ENCODE measurements at places on chromosomes 16 and 17.

- no peak for DNase-seq
These were observed 254.4 kb upstream of the PMFBP1 start for GRCh38 chr16:72426386-72426785.

- no peak for DNase-seq
These were observed 20.5 kb upstream of the RPTOR start for GRCh38 chr17:80523956-80524712.

GRCh38 chr17:305090-305976, 47.3 kb downstream of the RPH3AL start:
- DNase-seq, result no peak

DNA sequence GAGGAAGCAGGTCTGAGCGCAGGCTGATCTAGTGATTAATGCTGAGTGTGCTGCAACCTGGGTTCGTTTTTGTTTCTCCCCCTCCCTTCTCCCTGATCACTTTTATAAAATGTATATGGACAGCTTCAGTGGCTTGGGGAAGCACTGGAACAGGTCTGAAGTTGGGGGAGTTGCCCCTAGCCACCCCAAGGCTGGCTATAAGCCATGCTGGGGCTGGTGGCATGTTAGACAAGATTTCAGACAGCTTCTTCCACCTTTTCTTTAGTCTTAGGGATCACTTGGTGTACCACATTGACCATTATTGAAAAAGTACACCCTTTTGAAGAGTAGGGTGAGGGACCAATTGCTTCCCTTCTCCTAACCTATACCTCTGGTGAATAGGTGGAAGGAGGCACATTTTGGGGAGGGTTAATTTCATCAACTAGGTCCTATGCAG, 3.8 kb upstream of the VAC14 start:
- DNase-seq, result no peak

DNA sequence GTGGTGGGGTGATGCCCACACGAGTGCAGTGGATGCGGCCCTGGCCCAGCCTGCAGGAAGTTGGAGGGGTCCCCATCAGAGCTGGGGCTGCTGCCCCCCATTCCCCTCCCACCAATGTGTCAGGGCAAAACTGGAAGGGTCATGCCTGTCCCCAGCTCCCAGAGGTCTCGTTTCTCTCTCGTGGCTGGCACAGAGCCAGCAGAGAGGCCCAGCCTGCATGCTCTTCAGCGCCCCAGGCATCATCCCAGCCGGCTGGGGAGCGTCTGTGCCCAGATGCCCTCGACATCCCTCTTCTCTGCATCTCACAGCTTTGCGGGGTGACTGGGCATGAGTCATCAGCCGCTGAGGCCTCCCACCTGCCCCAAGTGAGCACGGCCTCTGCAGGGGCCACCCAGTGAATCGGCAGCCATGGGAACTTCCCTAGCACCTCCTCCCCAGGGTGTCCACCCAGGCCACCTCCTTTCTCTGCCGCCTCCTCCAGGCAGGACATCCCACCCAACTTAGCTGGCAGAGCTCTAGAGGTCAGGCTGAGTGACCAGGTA, 9.8 kb upstream of the CSNK1D start:
- DNase-seq, result peak; percentile 37

Measured in activated CD8-positive, alpha-beta memory T cell treated with anti-CD3 and anti-CD28 coated beads, Interleukin-2, amount 50 U/mL, for 4 hours (primary cell).